ENCODE measurements at places on chromosomes 2 and 18. TPM values are rescaled to one million over a fixed set of nuclear protein-coding genes. Genes with fewer than 3 reads are reported as not detected.

- no peak for DNase-seq
These were observed 3.0 kb downstream of the CNNM4 start for GRCh38 chr2:96763511-96764252.

DNA sequence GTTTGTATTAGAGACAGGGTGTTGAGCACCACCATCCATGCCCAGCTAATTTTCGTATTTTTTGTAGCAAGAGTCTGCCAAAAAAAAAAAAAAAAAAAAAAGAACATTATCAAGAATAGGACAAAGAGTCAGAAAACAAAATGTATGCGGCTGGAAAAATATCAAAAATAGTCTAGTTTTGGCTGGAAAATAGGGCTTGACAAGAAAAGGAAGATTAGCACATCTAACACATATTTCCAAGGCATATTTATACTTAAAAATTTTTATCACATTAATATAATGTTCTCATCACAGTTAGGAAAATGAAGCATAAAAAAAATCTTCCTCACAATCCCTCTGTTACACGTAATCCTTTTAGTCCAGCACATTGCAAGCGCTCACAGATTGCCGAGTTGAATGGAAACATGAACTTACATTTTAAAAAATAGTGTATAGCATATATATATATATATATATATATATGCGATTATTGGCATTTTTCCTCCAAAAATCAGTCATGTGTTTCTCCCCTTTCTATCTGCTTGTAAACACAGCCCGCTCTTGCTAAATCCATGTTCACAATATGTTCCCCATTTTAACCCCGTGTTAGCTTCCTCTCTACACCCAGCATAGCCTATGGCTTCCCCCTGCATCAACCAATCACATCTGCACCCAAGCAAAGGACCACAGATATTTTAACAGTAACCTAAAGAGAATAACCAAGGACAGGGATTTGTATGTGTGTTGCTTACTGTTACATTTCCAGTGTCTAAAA, 183.0 kb downstream of the AFF3 start:
- DNase-seq: no peak

- peak; percentile 81 for DNase-seq
These were observed 133.4 kb upstream of the ITGA6 start for GRCh38 chr2:172293952-172294351.

- DNase-seq: no peak
These were observed 37.2 kb downstream of the PLEKHA3 start for GRCh38 chr2:178517496-178517895.

DNA sequence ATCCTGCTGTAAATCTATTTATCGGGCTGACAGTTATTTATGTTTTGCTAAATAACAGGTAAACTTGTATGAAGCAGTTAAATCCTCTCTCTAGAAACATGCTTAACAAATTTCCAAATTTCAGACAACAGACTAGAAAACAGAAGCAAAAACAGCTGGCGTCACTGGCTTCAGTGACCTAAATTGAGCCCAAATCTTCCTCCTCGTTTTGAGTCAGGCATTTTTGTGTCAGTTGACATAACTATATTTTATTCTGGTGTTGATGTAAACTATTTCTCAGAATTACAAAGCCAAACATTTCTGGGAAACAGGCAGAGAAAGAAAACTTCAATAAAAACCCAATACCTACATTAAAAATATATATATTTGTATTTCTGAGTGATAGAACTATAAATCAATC, 21.7 kb downstream of the RBMS1 start:
- peak; percentile 62 for DNase-seq

DNA sequence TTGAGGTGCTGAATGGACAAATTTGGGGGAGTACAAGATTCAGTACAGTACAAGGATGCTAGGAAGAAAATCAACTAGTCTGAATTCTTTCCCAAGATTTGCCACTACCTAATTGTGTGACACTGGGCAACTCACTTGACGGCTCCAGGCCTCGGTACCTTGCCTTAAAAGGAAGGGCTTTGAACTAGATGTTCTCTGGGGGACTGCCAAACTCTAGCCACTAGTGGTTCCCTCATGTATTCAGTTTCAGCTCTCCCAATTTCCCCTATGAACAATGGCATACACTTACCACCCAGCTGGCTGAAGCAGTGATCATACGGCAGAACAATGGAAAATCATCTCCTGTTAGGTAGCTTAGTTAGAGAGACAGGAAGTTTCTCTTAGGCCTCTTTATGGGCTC, 73.4 kb downstream of the VWC2L start:
- no peak for DNase-seq

DNA sequence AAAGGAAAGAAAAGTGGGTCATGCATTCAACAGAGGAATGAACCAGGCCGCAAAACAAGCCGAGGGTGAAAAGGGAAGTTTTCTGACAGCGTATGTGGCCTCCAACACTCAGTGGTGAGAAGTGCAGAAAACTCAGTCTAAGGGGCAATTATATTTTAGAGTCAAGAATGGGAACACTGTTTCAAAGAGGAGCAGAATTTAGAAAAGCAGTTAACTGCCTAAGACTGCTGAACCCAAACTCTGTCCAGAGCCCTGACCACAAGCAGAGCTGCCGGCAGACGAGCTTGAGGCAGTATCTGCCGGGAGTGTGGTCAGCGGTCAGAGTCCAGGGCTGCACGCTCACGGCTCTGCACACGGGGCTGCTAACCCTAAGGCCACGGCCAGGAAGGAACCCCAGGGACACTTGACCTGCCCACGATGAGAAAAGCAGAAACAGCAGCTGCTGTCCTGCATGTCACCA, 347.0 kb upstream of the ID2 start:
- no peak for DNase-seq

CIB4 gene
- polyA plus RNA-seq: not detected

ACADL gene
- polyA plus RNA-seq: 0.07 TPM

ICA1L gene
- 3.1 TPM for polyA plus RNA-seq

POTEC gene
- polyA plus RNA-seq: not detected

Data from fibroblast of lung (primary cell).